GM04504 (cell line): ENCODE measurements at places on chromosomes 11 and 22.
A peak's percentile ranks its signal among the peaks of the same experiment; 100 is the strongest.

DNA sequence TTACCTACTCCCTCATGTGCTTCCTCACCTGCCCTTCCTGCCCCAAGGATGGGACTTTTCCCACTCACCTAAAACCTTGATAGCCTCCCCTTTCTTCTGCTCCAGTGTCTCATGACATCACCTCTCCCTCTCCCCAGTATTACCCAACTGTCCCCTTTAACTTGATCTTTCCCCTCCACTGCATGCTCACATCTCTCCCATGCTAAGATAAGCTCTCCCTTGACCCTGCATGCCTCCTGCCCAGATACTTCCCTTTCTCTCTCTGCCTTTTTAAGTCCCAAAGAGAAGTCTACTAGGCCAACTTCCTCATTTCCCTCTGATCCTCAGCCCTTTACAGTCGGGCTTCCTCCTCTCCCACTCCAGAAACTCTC lies 14.8 kb downstream of the CD3E start:
- no peak for DNase-seq

DNA sequence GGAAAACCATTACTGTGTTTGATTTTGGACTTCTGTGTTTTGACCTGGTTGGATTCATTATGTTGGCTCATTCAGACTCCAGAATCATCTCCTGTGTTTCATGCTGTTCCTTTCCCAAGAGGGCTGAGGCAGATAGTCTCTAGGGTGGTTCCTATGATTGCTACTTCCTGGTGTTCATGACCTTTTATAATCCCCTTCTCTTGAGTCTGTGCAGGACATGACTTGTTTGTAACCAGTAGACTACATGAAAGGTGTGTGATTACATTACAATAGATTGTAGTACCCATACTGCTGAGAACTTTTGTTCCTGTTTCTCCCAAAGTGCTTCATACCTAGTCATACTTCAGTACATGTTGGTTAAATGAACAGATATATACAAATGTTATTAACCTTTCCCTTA lies 700.6 kb downstream of the METTL15 start:
- DNase-seq: no peak

GRCh38 chr11:8329847-8330361 lies 66.2 kb upstream of the LMO1 start:
- no peak for DNase-seq

- DNase-seq: no peak
Measured at GRCh38 chr11:72702096-72702495, 27.9 kb upstream of the PDE2A start.

- no peak for DNase-seq
Measured at GRCh38 chr22:27120036-27120435, 462.6 kb downstream of the MIAT start.

DNA sequence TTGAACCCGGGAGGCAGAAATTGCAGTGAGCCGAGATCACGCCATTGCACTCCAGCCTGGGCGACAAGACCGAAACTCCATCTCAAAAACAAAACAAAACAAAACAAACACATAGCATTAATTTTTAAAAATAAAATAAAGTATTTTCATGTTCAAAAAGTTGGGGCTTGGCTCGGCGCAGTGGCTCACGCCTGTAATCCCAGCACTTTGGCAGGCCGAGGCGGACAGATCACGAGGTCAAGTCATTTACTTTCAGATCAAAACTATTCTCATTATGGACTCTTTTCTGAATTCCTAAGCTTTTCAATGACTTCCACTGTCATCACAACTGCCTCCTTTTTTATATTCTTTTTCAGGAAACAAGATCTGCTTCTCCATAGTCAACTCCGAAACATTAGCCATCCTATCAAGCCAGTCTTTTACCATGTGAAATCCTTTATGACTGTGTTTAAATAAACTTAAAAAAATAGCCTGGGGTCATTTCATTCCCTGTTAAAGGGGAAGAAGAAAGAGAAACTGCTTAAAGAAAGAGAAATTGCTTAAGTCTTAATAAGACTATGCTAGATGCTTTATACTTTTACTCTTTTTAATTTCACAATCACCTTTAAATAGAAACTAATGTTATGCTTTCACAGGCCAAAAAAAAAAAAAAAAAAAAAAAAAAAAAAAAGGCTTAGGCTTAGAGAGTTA lies 13.1 kb upstream of the CHRNA10 start:
- DNase-seq: no peak

- DNase-seq: peak; percentile 65
Measured at GRCh38 chr11:66950112-66950535, 8.1 kb downstream of the PC start.

GRCh38 chr11:74948546-74948897 lies 369 bp downstream of the XRRA1 start:
- no peak for DNase-seq

GRCh38 chr11:113458189-113458588 lies 17.0 kb downstream of the DRD2 start:
- DNase-seq: no peak

- DNase-seq: no peak
Measured at GRCh38 chr11:29963796-29964195, 53.0 kb downstream of the KCNA4 start.

GRCh38 chr11:22340701-22341587 lies 2.8 kb downstream of the SLC17A6 start:
- DNase-seq: no peak

DNA sequence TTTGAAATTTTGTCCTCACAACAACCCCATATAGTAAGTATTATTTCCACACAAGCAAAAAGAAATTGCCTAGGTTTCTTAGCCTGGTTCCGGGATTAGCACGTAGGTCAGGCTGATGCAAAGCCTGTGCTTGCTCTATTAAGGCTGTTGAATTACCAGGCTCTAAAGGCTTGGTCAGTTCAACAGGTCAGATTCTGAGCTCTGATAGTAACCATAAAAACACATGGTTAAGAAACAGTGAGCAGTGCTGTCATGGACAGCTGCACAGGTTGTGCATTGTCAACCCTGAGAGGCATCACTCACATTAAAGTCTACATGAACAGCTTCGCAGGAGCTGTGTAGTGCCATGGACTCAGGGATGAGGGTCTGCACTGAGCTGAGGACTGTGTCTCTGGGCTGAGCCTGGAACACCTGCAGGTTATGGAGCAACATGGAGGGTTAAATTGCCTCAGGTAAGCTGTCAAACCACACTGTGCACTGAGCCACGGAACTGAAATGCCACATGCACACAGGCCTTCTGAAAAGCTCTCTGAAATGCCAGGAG lies 98.0 kb downstream of the PIWIL4 start:
- DNase-seq: no peak

DNA sequence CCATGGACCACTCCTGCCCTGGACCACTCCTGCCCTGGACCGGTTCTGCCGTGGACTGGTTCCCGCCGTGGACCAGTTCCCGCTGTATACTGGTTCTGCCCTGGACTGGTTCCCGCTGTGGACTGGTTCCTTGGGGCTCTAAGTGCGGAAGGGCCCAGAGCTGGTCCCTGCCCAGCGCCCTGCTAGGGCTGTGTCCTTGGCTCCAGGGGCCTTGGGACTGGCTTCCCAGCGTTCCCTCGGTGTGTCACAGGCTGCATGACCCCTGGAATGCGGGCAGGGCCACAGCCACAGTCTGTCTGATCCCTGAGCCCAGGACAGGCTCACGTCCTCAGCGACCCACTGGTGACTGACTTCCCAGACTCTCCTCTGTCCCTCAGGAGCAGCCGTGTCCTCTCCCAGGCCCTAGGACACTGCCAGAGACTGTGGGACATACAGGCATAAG lies 412.2 kb downstream of the TBC1D22A start:
- no peak for DNase-seq

DNA sequence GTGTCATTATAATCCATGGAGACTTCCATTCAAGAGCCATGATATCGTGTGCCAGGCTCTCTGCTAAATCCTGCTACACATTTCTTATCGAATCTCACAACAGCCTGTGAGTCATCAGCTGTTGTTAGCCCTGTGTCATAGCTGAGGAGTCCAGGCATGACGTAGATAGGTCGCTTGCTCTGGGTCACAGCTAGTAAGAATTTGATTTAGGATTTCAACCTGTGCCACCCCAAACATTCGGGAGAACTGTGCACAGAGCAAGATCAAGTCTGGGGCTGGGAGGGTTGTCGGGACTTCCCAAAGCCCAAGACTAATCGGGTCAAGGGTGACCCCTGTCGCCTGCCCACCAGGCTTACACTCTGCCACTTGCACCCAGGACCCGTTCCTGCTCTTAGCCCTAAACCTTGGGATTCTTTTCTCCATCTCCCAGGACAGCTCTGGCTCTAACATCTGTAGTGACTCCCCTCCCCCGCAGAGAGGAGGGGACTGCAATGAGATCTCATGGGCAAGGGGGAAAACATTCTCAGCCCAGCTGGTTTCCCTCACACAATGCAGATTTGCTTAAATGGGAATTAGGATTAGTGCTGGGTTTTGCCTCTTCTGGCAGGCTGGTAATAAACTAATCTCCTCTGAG lies 34.3 kb downstream of the TSPAN18 start:
- DNase-seq: peak; percentile 67

GRCh38 chr22:19951346-19951745 lies 9.7 kb upstream of the TXNRD2 start:
- DNase-seq: no peak

- no peak for DNase-seq
Measured at GRCh38 chr22:45129703-45130524, 33.8 kb upstream of the NUP50 start.

- no peak for DNase-seq
Measured at GRCh38 chr22:43216738-43217137, 29.8 kb upstream of the TTLL12 start.
